Neural crest cell (in vitro differentiated cells): ENCODE measurements at places on chromosomes 6 and 20. TPM values are rescaled to one million over a fixed set of nuclear protein-coding genes. Genes with fewer than 3 reads are reported as not detected.

The GCNT2 gene
- total RNA-seq, result 5.3 and 6.4 TPM in 2 replicates

DNA sequence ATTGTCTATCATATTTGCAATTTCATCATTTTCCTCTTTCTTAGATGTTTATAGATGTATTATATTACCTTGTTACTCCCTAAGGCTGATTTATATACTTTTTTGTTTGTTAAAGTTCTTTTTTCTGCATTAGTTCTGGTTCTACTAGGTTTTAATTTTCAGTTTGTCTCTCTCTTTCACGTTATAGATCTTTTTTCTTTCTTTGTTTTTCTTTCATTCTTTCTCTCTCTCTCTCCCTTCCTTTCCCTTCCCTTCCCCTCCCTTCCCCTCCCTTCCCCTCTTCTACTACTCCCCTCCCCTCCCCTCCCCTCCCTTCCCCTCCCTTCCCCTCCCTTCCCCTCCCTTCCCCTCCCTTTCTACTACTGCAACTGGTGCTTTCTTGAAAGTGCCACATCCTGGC lies 345.3 kb downstream of the CENPW start:
- DNase-seq, result no peak

The F13A1 gene
- total RNA-seq, result 0.39 and 0.70 TPM in 2 replicates

- DNase-seq, result no peak
Observed at GRCh38 chr6:22904431-22904830, 335.1 kb downstream of the HDGFL1 start.

The SLC22A23 gene
- 12.5 and 14.6 TPM in 2 replicates for total RNA-seq

The SRMS gene
- total RNA-seq, result not detected in 2 replicates

DNA sequence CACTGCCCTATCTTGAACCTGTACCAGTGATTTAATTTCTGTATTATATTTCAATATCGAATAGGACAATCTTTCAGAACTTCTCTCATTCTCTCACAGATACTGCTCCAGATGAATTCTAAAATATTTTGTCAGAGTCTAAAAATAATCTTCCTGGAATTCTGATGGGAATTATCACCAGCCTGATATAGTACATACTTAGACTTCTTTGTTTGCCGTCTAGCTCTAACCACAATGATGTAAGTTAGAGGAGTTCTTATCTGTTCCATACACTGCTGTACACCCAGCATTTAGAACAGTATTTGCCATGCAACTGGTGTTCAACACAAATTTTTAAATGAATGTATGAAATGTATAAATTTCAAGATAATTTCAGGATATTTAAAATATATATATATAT lies 1.3 kb upstream of the HUS1B start:
- no peak for DNase-seq

GRCh38 chr6:53280207-53280606 lies 68.5 kb downstream of the ELOVL5 start:
- no peak for DNase-seq

The PGBD1 gene
- total RNA-seq, result 13.6 and 14.4 TPM in 2 replicates

The SNRPB2 gene
- total RNA-seq, result 94.7 and 95.9 TPM in 2 replicates

The DCDC2 gene
- 0.30 TPM in 1 of 2 replicates, not detected in the other for total RNA-seq

GRCh38 chr6:187210-187861 lies 105.0 kb upstream of the DUSP22 start:
- DNase-seq, result no peak

The UBE2V1 gene
- total RNA-seq, result 147 and 177 TPM in 2 replicates

DNA sequence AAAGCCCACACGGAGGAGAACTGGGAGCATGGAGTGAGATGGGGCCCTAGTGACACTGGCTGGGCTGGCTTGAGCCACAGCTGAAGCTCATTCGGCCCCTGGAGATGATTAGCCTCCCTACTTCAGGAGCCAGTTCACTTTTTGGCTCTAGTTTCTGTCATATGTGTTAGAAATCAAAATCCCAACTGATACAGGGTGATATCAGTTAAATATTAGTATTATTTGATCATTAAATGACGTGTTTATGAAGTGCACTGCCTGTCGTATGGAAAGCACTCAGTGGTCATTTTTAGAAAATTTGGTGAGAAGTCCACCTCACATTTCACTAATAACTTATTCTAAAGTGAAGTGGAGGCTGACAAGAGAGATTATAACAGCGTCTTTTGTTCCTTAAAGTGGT lies 59.0 kb downstream of the TULP4 start:
- DNase-seq, result no peak

DNA sequence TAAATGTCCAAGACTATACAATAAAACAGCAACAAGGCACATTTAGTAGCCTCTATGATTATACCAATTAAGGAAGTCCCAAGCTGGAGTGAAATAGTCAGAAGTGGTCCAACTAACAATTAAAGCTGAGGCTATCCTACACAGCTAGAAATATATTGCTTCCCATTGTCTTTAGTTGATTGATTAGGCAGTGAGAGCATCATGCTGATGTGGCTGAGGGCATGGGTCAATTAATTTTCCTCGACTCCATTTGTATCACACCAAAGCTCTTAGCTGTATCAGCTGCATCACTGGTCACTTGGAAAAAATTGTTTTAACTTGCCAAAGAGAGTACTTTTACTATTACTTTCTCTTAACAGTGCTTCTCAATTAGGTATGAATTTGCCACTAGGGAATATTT lies 328.7 kb upstream of the NT5E start:
- DNase-seq, result no peak

- no peak for DNase-seq
Observed at GRCh38 chr6:141199074-141199473, 933.7 kb upstream of the GJE1 start.

The SLC35F1 gene
- 41.4 and 43.1 TPM in 2 replicates for total RNA-seq

The DYNLT2 gene
- total RNA-seq, result 2.8 TPM in 2 replicates

- DNase-seq, result no peak
Observed at GRCh38 chr20:64055893-64056638, 6.6 kb upstream of the SOX18 start.

GRCh38 chr6:93604951-93605350 lies 185.6 kb upstream of the EPHA7 start:
- no peak for DNase-seq

The DYNLT1 gene
- total RNA-seq, result 117 and 118 TPM in 2 replicates

GRCh38 chr6:84575264-84575663 lies 189.1 kb downstream of the TBX18 start:
- DNase-seq, result no peak

- no peak for DNase-seq
Observed at GRCh38 chr6:85077098-85077497, 312.7 kb upstream of the TBX18 start.

- no peak for DNase-seq
Observed at GRCh38 chr6:77450924-77451323, 12.4 kb downstream of the HTR1B start.

The COL9A1 gene
- total RNA-seq, result 28.6 and 30.8 TPM in 2 replicates

GRCh38 chr6:107621229-107621937 lies 131.5 kb downstream of the SOBP start:
- no peak for DNase-seq

The TXLNB gene
- 0.61 and 0.65 TPM in 2 replicates for total RNA-seq

GRCh38 chr6:41736186-41736733 lies 852 bp upstream of the TFEB start:
- no peak for DNase-seq

DNA sequence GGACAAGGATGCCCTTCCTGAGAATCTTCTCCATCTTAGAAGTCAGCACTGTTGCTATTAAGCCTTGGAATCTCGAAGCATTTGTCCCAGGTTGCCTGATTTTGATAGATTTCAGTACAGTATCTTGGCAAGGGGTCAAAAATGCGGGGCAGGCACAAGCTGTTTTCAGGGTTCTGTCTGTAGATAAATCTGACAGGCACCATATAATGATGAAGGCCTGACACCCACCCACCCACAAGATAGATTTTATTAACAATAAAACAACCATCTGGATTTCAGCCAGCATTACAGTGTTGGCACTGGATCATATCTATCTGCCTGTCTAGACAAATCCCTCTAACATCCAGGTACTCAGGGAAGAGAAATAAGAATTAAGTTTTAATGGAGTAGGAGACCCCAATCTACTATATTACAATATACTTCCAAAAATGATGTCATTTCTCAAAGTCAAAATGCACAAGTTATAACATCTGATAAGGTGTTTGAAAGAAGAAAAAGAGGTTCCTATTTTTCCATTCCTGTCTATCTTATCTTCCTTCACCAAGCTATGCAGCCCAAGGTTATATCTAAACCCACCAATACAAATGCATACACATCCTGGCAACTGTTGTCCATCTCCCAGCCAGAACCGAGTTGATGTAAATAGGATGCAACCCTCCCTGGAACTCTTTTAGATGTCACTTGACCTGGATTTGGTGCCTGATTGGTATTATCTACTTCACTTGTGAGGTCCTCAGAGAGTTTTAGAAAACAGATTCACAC lies 10.7 kb downstream of the NEDD9 start:
- no peak for DNase-seq
